Kidney capillary endothelial cell (primary cell): ENCODE measurements at places on chromosomes 7 and 10.

DNA sequence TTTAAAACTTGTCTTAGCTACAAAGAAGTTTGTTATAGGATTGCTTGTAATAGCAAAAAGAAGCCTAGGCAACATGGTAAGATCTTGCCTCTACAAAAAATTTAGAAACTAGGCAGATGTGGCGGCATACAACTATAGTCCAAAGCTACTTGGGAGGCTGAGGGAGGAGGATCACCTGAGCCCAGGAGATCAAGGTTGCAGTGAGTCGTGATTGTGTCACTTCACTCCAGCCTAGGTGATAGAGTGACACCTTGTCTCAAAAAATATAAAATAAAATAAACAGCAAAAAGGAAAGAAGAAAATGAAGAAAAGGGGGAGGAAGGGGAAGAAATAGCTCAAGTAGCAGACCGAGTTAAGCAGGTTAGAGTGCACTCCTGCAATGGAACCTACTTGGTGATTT, 47.0 kb upstream of the MPP7 start:
- no peak for DNase-seq

DNA sequence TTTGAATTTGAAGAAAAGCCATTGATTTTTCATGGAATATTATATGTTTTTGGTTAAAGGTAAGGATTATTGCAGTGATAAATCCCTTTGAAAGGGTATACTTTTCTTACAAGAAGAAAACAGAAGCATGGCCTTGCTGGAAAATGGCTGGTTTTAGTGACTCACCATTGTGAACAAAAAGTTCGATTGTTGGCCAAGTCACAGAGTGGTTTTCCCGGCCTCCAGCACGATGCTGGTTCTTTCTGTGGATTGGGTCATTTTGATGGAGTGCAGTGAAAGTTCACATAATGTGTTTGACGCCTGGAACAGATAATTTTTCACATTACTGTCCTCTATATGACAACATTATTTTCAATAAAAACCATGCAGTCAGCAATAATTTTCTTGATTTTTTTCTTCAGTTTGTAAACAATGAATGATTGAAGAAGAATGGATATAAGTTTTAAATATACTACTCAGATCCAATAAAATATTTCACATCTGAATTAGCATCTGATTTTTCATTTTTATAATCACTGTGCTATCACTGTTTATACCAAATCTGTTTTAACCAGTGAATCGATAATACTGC, 60.9 kb downstream of the RBM20 start:
- no peak for DNase-seq

DNA sequence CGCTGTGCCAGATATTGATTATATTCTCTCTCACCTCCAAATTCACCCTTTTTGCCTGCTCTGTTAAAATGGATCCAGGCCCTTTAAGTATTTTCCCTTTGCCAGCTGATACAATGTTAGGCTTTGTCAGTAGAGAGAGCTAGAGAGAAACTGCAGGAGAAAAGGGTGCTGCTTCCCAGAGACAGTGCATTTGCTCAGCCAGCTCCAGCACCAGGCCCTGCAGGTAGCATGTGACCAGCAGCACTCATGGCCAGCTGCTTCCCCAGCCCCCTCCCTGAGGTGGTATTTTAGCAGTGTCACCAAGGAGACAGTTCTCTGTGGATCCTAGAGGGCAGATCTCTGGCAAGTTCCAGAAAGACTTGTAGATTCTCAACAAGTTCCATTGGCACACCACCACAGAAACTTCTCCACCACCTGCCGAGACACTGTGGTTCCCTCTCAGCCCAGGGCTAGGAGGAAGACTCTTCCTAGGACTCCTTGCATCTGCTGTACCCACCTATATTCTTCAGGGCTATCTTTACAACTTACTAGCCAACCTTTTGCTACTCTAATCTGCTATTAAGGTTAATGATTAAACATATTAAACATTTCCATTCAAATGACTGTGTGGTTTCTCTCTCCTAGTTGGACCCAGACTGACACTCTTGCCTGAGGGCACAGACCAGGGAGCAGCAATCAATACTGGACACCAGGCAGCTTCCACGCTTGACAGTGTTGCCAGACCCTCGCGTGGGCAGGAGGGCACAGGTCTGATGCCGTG, 35.6 kb upstream of the ADAM12 start:
- no peak for DNase-seq

DNA sequence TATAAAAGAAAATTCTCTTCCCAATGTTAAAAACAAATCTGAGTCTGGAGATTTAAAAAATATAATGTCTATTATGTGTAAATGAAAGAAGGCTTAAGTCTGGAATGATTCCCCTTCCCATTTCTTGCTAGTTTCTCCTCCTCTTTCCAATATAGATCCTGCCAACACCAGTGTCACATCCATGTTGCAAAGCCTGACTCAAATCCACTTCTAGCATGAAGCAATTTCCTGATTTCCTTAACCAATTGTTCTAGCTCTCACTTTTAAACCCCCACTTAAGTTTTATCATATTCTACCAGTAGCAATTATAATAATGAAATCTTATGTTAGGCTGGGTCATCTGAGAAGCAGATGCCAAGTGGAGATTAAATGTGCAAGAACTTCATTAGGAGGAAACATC, 100.1 kb upstream of the SEC61G start:
- DNase-seq, result no peak

GRCh38 chr10:86681047-86681446, 12.7 kb downstream of the LDB3 start:
- no peak for DNase-seq

DNA sequence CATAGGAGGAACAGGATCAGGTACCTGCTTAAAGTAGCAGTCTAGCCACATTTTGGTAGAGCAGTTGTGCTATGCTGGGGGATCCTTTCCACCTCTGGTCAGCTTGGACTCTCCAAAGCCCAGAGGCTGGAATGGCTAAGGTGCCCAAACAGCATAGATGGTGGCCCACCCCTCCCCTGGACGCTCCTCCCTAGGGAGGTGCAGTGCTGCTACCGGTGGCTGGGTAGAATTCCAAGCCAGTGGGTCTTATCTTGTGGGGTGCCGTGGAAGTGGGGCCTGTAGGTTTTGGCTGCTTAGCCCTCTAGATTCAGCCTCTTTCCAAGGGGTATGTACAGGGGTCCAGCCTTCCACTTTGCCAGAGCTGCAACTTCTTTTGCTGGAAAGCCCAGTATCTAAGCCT, 44.0 kb downstream of the RUNDC3B start:
- no peak for DNase-seq

DNA sequence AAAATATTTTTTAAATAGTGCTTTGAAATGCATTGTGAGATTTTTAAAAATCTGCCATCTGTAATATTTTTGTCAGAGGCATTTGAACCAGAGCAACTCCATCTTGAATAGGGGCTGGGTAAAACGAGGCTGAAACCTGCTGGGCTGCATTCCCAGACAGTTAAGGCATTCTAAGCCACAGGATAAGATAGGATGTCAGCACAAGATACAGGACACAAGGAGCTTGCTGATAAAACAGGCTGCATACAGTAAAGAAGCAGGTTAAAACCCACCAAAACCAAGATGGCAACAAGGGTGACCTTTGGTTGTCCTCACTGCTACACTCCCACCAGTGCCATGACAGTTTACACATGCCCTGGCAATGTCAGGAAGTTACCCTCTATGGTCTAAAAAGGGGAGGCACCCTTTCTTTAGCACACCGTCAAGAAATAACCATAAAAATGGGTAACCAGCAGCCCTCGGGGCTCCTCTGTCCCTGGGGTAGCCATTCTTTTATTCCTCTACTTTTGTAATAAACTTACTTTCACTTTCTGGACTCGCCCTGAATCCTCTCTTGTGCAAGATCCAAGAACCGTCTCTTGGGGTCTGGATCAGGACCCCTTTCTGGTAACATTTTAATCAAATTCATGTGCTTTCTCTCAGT, 273.7 kb downstream of the SEMA3D start:
- DNase-seq, result no peak

DNA sequence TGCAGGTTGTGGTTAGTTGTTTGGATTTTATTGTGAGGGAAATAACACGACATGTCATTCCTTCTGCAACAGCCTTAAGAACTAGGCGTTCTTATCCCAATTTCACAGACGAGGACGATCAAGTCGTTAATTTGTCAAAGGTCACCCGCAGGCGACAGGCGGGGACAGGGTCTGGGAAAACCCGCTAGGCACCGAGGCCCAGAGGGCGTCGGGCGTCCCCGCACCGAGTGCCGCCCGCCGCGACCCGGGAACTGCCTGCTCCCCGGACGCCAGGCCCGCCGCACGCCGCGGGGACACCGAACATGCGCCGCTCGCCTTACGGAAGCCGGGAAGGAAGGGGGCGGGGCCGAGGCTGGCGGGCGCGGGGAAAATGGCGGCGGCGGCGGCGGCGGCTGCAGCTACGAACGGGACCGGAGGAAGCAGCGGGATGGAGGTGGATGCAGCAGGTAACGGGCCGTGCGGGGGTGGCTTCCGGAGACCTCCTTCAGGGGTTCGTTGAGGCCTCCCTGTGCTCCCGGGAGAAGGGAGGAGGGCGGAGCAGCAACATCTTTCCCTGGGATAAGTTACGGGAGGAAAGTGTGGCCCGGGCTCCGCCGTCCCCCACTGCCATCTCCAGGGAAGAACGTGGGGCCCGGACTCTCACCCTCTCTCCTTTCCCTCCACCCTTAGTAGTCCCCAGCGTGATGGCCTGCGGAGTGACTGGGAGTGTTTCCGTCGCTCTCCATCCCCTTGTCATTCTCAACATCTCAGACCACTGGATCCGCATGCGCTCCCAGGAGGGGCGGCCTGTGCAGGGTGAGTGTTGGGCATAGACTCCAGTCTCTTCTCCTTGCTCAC, at the start of gene COPS6:
Gene COPS6, plus strand, starts transcription at position 349 of the 837 bp plus-strand sequence. Its CDS starts 22 bp downstream, at position 371.
- DNase-seq, result no peak

DNA sequence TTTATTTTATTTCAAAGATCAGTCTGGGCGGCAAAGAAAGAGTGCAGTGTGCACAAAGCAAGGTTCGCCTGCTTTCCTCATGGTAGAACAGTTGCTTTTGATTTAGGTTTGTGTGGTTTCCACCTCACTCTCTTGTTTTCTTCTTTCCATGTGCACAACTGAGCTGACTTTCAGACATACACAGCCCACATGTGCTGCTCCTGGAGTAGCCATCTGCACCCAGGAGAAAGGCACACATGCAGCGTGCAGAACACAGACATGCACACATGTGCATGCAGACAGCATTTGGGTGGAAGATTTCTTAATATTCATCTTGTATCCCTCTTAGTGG, 302.1 kb downstream of the FZD1 start:
- DNase-seq, result no peak

GRCh38 chr7:94088560-94088959, 84.4 kb upstream of the BET1 start:
- DNase-seq, result no peak

GRCh38 chr7:69260023-69260422, 338.3 kb upstream of the AUTS2 start:
- no peak for DNase-seq

GRCh38 chr7:22610263-22610662, 110.3 kb upstream of the STEAP1B start:
- peak; percentile 76 for DNase-seq

GRCh38 chr7:144835155-144835611, 670 bp downstream of the TPK1 start:
- DNase-seq, result peak; percentile 51

- DNase-seq, result no peak
Observed at GRCh38 chr7:47557694-47558670, 23.9 kb downstream of the TNS3 start.

DNA sequence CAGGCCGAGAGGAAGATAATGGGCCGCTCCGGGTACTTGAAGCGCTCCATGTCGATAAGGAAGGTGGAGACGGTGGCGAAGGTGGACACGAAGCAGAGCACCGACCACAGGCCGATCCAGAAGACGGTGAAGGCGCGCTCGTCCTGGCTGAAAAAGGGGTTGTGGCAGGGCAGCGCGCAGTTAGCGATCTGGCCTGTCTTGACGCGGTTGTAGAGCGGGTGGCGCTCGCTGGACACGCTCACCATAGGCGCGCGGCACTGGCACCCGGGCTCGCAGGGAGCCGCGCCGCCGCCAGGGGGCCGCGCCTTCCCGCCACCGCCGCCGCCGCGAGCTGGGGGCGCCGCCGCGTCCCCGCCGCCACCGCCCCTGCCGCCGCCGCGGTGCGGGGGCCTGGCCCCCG, 1.6 kb downstream of the FZD8 start:
- peak; percentile 64 for DNase-seq

GRCh38 chr7:98613601-98614425, 3.3 kb upstream of the NPTX2 start:
- DNase-seq, result peak; percentile 26

DNA sequence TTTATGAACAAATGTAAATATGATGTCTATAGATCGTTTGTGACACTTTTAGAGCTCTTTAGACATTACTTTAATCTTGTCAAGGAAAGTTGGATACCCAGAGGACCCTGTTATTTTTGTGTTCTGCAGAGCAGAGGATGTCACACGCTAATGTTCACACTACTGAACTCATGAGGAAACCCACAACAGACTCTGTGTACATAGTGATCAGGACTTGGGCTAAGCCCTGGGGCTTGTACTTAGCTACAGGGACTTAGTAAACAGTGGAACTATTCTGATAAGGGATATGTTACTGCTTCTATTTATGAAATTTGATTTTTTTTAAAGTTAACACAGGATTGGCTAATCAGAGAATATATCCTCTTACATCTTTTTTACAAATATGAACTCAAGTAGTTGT, 36.1 kb upstream of the ZNF518A start:
- DNase-seq, result no peak

- DNase-seq, result no peak
Observed at GRCh38 chr7:29825775-29826529, 19.6 kb downstream of the WIPF3 start.

DNA sequence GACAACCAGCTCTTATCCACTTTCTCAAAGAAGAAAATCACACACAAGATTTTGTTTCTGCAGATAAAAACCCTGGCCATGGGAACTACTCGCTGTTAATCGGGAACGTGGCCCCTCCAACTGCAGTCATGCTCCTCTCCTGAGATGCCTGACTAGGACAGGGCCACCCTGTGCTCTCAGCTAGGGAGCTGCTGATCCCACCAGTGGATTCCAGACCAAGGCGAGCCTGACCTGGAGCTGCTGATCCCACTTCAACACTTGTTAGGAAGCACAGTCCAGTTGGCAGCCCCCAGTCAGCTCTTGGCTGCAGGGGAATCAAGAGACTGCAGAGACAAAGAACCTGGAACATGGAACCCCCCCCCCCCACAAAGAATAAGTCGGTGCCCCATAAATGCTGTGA, 474.3 kb upstream of the MGMT start:
- no peak for DNase-seq

DNA sequence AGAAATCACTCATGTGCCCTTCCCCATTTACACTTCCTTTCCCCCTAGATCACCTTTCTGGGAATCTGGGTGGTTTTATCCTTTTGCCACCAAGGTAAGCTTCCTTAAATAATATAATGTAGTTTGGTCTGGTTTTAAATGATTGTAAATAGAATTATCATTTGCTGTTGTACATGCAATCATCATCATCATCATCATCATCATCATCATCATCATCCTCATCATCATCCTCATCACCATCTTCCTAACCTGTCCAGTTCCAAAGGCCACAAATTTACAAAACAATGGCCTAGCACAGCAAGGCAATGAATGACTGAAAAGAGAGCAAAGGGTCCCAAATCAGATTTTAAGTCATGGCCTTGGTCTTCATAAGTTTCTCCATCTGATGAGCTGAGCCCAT, 329.7 kb downstream of the PLXNA4 start:
- DNase-seq, result no peak

- peak; percentile 26 for DNase-seq
Observed at GRCh38 chr10:13922586-13922985, 335.8 kb downstream of the PRPF18 start.

- DNase-seq, result no peak
Observed at GRCh38 chr7:148319316-148319808, 271.2 kb upstream of the C7orf33 start.
